Right renal pelvis (tissue), 4 donors: ENCODE measurements at places on chromosomes 3 and 15.

GRCh38 chr15:38867556-38867955 is 302.9 kb upstream of the RASGRP1 start:
- no peak for DNase-seq

DNA sequence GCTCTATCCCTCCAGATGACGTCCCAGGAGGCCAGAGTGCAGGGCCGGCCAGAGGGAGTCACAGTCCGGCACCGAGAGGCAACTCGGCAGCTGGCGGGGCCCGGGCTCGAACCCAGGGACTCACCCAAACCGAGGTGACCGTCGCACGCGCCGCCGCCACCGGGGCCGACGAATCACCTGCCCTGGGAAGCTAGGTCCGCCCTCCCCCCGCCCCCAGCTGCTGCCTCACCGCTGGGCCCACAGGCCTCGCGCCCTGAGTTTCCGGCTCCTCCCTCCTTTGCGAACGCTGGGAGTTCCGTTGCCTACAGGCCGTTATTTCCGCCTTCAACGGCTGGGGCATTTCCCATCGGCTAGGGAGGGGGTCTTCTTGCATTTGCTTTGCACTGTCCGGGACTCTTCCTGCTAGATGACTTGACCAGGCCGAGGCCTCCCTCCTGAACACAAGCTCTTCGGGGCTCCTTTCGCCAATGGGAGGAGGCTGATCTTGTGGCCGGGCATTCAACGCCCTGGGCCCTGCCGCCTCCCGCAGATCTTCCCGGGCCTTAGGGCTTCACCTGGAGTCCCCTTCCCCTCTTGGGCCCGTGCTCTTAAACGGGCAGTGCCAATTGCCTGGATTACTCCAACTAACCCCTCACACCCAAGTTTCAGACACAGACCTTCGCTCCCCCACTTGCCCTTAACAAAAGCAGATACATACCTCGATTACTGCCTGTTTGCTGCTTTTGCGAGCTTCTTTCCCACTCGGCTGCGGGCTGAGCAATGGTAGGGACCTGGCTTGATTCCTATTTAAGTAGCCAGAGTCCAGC is at the start of gene SNUPN:
TSS of gene SNUPN (minus strand) at position 184 of the 806 bp plus-strand sequence. CDS start 4,674 bp downstream, outside the sequence.
- DNase-seq = peak; percentile 85

GRCh38 chr15:34610354-34610753 is 26.9 kb upstream of the GOLGA8B start:
- no peak for DNase-seq

GRCh38 chr3:21738935-21739702 is 11.9 kb downstream of the ZNF385D start:
- DNase-seq = no peak

DNA sequence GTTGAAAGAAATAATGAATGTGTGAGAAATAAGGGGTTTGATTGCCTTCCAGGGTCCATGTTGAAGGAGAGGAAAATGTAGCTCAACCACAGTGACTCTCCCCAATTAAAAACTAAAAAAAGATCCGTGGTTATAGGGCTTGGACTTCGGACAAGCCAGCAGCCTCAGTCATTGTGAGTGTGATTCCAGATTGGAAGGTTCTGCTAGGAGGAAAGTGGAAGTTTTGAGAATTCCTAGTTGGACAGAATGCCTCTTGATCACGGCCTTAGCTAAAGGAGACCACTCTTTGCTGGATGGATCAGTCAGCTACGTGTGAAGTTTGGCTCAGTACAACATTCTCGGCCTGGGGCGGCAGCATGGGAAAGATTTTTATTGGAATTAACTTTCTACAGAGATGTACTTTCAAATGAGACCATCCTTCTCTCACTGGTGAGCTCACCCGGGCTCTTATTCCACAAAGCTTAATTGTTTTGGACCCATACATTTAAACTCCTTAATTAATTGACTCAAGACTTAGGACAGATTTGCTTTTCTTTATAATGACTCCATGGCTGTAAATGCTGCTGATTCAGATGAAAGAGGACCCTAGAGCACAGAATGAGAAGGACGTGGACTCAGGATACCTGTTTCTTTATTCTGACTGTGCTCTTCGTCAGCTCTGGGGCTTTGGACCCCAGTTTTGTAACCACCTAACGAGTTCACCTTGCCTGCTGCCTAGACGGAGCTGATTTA is 27.5 kb downstream of the FLNB start:
- DNase-seq = no peak

DNA sequence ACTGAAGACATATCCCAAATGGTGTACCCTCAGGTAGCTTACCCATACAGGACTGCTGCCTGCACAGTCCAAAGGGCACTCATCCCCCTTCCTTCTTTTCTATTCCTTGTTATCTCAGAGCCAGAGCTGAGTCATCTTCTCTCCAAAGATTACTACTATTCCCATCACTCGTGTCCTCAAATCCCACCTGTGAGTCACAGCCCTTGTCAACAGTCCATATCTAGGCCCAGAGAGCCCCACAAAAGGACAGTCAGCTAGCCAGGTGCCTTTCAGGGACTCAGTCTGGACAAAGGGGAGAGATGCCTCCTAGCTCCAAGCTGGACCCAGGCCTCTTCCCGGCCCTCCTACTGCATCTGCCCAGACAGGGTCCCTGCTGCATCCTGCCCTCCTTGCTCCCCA is 11.0 kb downstream of the PARP16 start:
- no peak for DNase-seq

DNA sequence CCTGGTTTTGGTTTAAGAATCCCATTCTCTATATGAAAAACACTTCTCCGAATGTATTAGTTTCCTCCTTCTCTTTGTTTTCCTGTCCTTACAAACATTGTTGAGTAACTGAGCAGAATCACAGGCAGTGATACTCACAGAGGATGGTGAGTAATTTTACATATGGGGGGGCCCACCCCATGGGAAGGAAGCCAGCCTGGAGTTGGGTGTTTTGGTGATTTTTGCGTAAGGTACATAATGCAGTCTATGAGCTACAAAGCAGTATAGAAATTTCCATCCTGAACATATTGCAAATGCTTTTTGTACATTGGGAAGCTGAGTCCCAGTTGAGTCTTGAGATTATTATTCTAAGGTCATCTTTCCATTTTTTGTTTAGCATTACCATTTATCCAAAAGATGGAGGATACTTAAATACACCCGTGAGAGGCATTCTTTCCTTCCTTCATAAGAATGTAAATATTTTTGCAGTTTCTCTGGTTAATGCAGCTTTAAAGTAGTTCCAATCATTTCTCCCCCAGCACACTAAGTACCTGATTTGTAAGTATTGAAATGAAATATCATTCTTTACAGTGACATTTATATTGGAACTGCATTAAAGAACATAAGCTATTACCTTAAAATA is 476.8 kb downstream of the AGBL1 start:
- DNase-seq = no peak

DNA sequence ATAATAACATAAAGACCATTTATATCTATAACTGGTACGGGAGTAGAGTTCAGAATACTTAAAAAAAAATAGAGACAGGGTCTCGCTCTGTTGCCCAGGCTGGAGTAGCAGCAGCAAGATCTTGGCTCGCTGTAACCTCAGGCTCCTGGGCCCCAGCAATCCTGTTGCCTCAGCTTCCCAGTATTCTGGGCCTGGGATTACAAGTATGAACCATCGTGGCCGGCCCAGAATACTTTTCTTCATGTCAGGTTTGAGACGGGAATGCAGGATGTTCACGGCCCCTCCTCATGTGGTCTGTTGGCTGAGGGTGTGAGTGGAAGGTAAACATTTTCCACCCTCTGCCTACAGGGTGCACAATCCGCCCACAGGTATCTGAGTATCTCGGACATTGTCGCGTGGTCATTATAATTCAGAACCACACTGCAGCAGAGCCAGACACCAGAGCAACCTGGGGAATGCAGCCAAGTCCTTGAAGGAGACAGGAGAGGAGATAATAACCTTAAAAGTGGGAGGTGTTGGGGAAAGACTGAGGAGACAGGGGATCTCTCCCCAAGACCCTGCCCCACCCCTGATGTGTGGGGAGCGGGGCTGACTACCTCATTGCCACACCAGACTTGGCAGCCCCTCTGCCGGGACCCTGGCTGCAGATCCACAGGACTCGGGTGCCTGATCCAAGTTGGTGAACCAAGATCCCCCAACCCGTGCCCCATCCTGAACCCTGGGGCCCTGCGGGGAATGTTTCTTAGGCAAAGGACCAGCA is 106.8 kb downstream of the ADCY5 start:
- no peak for DNase-seq

DNA sequence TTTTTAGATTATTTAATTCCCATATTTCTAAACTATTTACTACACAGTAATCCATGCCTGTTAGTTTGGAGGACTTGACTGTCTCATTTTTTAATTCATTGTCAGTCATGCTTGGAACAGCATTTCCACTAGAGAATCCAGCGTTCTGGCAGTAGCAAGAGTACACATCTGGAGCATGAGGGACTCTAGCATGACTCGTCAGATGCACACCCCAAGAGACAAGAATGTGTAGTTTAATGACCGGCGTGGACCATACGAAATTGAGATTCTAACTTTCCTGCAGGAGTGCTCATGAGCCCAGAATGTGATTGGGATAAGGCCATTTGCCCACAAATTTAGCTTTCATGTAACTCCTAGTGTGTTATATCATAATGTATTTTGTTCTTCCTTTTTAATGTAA is 48.9 kb downstream of the ASB7 start:
- DNase-seq = no peak

GRCh38 chr15:61141497-61142125 is 87.5 kb downstream of the RORA start:
- DNase-seq = no peak

DNA sequence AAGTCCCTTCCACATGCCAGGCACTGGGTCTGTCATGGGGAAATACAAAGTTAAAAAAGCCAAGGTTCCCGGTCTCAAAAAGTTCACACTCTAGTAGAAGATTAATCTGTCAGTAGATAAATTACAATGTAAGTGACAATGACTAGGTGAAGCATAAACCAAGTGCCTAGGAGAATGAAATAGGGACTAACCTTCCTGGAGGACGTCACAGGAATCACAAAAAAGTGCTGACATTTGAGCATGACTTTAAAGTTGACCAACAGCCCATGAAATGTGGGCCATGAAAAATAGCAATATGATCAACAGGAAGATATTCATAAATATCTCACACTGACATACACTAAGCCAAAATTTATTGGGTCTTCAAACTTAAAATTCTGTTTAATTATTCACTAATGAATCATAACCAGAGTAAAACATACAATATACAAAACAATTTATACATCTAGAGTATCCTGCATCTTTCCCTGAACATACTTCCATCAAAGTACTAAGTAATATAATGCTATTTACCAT is 20.0 kb downstream of the COPS2 start:
- no peak for DNase-seq

DNA sequence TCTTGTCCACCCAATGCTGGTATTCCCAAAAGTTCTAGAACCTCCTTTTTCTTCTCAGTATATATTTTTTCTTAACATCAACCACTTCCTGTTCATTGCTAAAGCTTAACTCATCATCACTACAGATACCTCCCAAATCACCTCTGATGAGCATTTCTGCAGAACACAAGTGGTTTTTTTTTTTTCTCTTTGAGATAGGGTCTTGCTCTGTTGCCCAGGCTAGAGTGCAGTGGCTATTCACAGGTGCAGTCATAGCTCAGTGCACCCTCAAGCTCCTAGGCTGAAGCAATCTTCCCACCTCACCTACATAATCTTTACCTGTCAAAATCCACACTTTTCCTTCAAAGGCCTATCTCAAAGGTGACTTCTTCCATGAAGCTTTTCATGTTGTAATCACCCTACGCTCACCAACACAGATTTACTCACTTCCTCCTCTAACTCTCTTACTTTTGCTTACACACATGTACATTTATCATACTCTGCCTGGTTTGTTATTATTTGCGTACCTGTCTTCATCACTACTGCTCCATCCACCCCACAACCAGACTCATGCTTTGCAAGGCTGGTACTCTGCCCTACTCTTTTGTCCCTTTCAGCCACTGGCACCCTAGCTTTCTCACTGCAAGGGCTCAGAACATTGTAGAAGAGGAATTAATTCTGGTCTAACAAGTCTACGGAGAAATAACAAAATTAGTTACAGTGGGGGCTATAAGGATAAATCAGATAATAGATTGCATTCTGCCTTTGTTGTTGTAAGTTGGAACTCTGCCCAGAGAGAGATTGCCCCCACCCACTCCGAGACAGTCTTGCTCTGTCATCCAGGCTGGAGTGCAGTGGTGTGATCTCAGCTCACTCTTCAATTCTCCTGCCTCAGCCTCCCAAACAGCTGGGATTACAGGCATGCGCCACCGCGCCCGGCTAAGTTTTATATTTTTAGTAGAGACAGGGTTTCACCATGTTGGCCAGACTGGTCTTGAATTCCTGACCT is 27.5 kb downstream of the HERC1 start:
- no peak for DNase-seq

GRCh38 chr3:48596157-48596556 is 1.0 kb upstream of the COL7A1 start:
- no peak for DNase-seq

- no peak for DNase-seq
These were observed 622 bp upstream of the PLSCR1 start for GRCh38 chr3:146544929-146545528.

- DNase-seq = no peak
These were observed 5.3 kb downstream of the MYZAP start for GRCh38 chr15:57596978-57597377.

DNA sequence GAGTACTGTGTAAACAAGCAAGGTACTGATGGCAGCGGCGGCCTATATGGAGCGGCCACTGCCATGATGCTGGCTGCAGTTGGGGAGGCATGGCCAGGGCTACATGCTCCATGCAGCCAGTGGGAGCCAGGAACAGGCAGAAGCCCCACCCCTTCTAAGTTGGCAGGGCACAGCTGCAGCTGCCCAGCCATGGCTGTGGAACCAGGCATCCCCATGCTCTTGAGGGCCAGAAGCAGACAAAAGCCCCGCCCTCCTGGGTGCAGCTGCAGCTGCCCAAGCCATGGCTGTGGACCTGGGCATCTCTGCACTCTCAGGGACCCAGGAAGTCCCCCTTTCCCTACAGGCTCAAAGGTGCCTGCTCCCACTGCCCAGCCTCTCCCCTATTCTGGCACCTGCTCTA is 150.9 kb downstream of the FMN1 start:
- DNase-seq = no peak

GRCh38 chr3:171561596-171562323 is 101.6 kb upstream of the TNIK start:
- DNase-seq = no peak
